Cardiac fibroblast (primary cell): ENCODE measurements at places on chromosomes 16 and 17.

GRCh38 chr17:11094331-11094730, 146.7 kb upstream of the SHISA6 start:
- DNase-seq: no peak

- DNase-seq: no peak
These were observed 63.5 kb downstream of the SRCIN1 start for GRCh38 chr17:38542286-38542685.

- peak; percentile 55 for DNase-seq
These were observed 31.1 kb upstream of the CCR7 start for GRCh38 chr17:40596261-40596919.

GRCh38 chr16:877242-878071, 76.9 kb upstream of the GNG13 start:
- DNase-seq: no peak

GRCh38 chr17:78839235-78839761, 1.3 kb downstream of the USP36 start:
- DNase-seq: peak; percentile 24

GRCh38 chr16:58046054-58046881, 20.7 kb downstream of the MMP15 start:
- DNase-seq: no peak

- DNase-seq: no peak
These were observed 464.5 kb downstream of the WWOX start for GRCh38 chr16:78563905-78564304.

- DNase-seq: no peak
These were observed 348.5 kb downstream of the KCNJ2 start for GRCh38 chr17:70517816-70518215.

GRCh38 chr16:11379420-11379819, 34.2 kb downstream of the RMI2 start:
- DNase-seq: peak; percentile 71

- no peak for DNase-seq
These were observed 7.6 kb downstream of the ZFPM1 start for GRCh38 chr16:88460496-88461330.

DNA sequence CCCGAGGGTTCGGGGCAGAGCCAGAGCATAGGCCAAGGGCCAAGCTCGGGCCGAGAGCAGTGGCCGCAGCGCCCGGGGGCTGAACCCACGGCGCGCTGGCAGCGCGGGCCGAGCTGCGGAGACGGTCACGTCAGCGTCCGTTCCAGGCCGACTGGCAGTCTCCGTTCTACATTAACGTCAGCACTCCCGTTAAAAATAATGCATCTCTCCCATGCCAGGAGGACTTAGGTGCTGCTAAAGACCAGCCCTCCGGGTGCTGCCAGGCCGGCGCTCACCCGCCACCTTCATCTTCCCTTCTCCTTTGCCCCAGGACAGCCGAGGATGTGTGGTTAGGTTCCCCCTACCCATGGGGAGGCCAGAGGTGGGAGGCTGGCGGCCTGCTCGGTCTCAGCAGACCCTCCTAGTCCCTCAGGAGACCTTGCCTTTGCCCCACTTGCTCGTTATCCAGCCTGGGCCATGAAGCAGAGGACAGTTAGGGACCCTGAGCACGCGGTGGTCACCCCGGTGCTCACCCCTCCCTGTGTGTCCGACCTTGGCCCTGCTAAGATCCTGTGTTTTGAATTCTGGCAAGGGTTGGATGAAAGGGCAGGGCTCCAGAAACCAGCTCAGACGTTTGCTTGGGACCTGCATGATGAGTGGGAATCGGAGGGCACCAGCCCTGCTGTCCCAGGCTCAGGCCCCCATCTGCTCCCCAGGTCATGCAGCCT, 572 bp downstream of the MPG start:
- peak; percentile 67 for DNase-seq

DNA sequence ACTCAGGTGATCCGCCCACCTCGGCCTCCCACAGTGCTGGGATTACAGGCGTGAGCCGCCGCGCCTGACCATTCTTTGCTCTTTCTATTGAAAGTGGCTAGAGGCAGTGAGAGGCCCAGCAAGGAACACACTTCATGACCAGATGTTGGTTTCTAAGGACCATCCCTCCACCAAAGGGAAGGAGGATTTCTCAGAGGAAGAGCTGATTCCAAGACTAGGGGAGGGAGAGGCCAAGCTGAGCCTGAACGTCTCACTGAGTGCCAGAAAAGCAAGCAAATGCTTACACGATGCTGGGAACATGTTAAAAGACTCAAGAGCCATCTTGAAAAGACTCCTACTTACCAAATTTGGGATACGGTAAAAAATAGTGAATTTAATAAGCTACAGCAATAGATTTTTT, 79.2 kb downstream of the MRM3 start:
- no peak for DNase-seq

DNA sequence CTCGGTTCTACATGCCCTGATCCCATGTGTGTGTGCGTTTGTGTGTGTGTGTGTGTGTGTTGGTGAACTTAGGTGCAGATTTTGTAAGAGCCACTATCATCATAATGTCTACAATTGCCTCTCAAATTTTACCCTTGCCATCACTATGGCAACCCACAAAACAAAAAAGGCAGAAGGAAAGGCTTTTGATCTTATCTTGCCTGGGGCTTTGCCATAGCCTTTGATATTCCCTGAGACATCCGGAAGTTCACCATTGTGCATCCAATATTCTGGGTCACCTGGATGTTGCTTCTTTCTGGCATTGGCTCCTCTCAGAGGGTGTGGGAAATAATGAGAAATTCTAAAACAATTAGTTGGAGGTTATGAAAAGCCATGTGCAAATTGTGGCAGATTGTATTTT, 114.7 kb downstream of the HAPSTR1 start:
- DNase-seq: no peak

- DNase-seq: no peak
These were observed 2.0 kb upstream of the ZACN start for GRCh38 chr17:76076765-76077583.

- no peak for DNase-seq
These were observed 37.7 kb upstream of the CDH3 start for GRCh38 chr16:68607443-68607842.

GRCh38 chr17:42198897-42199296, 4.6 kb upstream of the GHDC start:
- no peak for DNase-seq

DNA sequence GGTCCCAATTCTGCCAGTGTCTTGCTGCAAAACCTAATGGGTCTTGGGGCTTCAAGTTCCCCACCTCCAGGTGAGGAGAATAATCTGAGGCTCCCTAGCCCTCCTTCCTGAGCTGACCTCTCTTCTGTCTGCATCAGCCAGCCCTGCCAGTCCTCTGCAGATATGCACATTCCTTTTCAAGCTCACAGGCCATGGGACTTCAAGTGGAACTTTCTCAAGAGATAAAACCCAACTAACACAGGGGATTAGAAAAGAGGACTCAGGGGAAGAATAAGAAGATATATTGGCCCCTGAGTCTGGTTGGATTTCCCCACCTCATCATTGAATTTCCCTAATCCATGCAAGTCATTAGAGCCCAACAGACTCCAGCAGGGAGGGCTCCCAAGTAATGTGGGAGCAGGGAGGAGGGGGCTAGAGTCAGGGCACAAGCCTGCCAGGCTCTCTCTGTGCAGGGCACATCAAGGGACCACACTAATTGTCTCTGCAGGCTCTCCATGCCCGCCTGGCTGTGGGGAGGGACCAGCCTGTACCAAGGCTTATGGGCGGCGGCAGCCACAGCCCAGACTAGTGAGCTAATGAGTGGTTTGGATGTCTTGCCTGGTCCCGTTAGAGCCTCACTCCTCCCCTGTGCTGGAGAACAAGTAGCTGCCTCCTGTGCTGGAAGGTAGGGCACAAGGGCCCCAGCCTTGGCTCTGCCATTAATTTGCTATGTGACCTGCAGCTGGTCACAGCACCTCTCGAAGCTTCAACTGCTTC, 1.2 kb downstream of the KRT14 start:
- DNase-seq: no peak

GRCh38 chr16:79602628-79603014, 2.1 kb upstream of the MAF start:
- DNase-seq: no peak

DNA sequence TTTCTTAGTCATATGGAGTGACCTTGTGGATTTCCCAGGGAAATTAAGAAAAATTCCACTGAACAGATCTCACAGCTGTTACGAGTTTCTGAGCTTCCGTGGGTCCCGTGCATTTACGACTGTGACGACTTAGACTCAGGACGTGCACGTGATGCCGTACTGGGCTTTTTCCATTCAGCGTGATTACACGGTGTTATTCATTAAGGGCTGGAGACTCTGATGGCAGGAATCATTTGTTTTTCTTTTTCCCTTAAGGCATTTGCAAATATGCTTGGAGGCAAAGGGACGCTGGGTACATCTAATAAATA, 57.2 kb downstream of the TBC1D16 start:
- no peak for DNase-seq

GRCh38 chr17:68603027-68603426, 1.9 kb upstream of the FAM20A start:
- DNase-seq: no peak

DNA sequence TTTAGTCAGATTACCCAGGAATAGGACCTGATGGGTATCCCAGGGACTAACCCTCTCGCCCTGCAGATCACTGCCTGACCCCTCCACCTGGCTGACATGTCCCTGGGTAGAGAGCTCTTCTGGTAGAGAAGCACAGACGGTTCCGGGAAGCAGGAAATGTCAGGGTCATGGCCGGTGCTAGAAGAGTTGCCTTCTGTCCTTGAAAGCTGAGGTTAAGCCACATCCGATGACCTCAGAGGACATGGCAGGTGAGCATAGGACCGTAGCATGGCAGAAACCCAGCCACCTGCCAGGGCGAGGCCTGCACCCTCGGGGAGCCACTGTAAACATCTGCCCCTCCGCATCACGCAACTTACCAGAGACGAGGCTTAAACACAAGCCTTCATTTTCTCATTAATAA, 483.7 kb downstream of the SOX9 start:
- no peak for DNase-seq

- peak; percentile 96 for DNase-seq
These were observed 36.0 kb downstream of the RTN4RL1 start for GRCh38 chr17:1989135-1989534.

DNA sequence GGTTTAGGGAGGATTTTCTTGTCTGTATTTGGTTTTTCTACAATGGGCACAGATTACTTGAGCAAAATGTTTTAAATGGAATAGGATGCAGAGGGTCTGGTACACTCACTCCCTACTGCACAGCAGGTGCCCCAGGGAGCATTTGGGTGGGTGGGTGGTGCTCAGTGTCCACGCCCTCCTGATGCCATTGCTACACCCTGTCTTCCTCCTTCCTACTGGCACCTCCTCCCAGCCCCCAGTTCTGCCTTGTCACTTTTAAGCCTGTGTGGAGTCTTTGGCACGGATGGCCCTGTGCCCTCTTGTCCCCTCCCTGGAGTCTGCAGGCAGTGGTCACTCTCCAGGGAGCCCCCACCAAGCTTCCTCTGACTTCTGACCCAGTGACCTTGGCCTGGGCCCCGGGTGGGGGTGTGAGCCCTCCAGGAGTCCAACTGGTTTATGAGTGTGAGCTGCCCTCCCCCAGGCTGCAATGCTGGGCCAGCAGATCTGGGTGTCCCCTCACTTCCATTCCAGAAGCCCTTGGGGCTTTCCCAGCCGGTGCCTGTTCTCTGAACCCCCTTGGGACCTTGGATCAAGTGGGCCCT, 15.5 kb downstream of the LLGL2 start:
- no peak for DNase-seq

- peak; percentile 77 for DNase-seq
These were observed 7.6 kb downstream of the CCR7 start for GRCh38 chr17:40557531-40558299.

- no peak for DNase-seq
These were observed 5.8 kb upstream of the SETD6 start for GRCh38 chr16:58509256-58510096.

- no peak for DNase-seq
These were observed 5.0 kb downstream of the CTF1 start for GRCh38 chr16:30901201-30902028.

- DNase-seq: no peak
These were observed 79.1 kb upstream of the NUDT7 start for GRCh38 chr16:77643176-77643575.

DNA sequence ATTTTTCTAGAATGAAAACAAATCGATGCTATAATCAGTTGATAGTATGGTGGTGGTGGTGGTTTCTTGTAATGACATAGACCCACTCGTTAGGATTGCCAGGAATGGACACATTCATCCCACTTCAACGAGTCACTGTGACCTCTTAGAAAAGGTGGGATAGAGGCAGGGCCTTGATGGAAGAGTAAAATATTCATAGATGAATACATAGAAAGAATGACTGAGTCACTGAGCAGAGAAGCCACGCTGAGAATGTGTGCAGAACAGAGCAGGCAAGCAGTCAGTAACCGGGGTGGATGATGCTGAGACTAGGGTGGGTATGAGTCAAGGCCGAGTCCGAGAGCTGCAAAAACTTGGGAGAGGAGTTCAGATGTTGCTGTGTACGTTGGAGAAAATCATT, 129.9 kb downstream of the PITPNC1 start:
- DNase-seq: no peak

GRCh38 chr17:58970609-58971450, 135.8 kb downstream of the TRIM37 start:
- no peak for DNase-seq

DNA sequence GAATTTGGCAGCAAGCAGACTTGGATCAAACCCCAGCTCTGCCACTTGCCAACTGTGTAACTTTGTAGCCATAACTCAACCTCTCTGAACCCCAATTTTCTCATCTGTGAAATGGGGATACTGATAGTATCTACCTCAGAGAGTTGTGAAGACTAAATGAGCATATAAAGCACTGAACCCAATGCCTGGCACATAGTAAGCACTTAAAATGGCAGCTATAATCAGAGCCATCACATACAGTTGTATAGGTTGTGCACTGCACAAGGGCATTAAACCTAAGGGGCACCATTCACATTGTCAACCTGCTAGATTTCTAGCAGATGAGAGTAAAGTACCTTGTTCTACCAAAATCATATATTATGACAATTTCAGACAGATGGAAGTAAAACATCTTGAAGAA, 10.6 kb upstream of the CPNE2 start:
- DNase-seq: no peak

DNA sequence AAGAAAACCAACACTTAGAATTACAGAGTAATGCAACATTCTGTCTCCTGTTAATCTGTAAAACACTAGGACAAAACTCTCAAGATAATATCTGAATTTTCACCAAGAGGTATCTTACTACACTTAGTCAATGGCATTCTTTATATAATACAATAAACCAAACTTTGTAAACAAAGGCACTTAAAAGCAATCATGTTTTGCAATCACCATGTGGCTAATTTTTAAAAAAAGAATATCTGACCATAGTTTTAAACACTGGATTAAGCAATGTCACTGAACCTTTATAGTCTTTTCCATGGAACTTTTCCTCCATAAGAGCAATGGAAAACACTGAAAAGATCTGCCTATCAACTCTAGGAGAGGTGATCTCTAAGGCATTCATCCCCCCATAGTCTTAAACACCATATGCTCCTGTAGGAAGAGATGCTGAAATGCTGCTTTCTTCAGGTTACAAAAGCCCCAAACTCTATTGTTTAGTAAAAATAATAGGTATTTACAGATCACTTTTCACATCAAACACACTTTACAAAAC, 144.2 kb upstream of the CORO6 start:
- no peak for DNase-seq

GRCh38 chr17:16977932-16978331, 6.0 kb upstream of the TNFRSF13B start:
- DNase-seq: no peak
